ENCODE measurements at places on chromosomes 3 and 15.

GRCh38 chr3:178320456-178321351 lies 215.5 kb upstream of the KCNMB2 start:
- peak; percentile 90 for DNase-seq

- no peak for DNase-seq
These were observed 12.6 kb downstream of the KPNA1 start for GRCh38 chr3:122502139-122502538.

- peak; percentile 66 for DNase-seq
These were observed 74.1 kb upstream of the MITF start for GRCh38 chr3:69665026-69665737.

DNA sequence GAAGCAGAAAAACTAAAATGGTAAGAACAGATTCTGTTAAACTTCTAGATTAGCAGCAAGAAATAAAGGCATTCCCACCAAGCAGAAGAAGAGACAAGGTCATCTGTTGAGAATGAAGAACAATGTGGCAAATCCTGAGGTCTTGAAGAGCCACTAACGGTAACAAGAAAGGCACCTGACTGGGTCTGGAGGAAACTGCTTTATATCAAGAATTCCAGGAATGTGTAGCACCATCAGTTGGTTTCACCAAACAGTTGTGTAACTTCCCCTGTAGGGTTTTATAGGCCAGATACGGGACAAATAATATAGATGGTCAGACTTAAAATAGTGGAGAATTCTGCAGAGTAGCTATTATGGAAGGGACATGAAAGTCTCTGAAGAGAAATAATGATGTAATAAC lies 57.3 kb downstream of the ACAP2 start:
- DNase-seq: no peak

DNA sequence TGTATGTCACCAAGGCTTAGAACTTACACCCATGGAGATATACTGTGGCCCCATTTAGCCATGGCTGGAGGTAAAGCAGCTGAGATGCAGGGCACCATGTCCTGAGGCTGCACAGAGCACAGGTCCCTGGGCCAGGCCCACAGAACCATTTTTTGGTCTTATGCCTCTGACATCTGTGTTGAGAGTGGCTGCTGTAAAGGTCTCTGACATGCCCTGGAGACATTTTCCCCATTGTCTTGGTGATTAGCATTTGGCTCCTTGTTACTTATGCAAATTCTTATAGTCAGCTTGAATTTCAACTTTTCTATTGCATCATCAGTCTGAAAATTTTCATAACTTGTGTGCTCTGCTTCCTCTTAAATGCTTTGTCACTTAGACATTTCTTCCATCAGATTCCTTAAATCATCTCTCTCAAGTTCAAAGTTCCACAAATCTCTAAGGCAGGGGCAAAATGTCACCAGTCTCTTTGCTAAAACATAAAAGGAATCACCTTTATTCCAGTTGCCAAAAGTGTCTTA lies 701.3 kb downstream of the EPHA3 start:
- no peak for DNase-seq

DNA sequence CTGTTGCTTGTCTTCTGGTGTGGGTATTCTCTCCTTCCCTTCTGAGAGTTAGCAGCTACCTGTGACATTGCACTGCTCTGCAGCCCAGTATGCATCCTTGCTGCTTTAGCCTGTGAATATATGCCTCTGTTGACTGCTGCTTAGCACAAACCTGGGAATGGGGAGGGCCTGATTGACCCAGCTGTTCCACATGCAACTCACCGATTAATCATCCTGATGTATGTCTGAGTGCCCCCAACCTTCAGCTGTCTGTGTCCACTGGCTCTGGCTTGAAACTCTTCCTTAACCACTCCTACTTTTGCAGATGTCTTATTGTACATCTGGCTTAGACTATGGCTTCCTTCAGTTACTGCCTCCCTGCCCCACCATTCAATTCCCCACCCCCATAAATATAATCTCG lies 119.1 kb downstream of the RASA2 start:
- DNase-seq: peak; percentile 21

DNA sequence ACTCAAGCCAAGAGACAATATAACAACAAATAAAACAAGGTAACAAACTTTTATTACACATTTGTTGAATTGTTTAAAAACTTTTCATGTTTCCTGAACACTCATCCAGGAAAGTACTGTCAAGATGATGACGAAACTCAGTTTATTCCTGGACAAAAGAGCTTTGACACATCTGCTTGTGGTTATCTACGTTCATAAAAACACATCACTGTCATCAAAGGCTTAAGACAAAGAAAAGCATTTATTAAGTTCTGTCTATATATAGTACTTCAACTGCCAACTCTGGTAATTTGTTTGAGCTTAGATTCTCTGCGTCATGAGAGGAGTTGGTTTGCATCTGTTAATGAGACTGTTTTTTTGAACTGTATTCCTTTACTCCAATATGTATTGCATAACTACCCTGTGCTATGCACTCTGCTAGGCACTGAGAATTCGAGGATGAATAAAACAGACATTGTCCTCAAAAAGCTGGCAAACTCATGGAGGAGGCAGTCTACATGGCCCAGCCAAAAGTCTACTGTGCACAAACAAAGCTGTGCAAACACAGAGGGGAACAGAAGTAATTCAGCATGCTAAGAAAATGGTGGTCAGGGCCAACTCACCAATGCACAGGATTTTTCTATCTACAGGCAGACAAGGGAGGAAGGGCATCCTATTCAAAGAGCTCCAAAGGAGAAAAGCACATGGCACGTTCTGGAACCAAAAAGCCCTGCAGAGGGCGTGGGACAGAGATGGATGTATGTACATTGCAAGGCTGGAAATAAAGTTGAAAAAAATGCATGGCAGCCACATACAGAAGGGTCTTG lies 21.5 kb downstream of the PLD1 start:
- peak; percentile 84 for DNase-seq

DNA sequence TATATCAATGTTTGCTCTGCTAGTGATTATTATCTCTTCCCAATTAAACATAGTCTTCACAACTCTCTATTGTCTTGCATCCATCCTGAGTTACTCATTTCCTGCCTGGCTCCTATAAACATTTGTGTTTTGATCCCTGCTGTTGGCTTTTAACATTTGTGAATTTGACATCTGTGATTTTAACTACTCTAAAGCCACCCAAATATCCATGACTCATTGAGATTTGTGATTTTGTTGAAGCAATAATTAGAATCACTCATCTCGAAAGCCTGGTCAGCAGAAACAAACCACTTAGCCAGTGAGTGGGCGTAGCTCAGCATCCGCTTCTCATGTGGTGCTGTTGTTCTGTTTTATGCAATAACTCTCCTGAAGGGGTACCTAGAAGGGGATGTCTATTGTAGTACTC lies 174.3 kb upstream of the ZBTB20 start:
- peak; percentile 61 for DNase-seq

DNA sequence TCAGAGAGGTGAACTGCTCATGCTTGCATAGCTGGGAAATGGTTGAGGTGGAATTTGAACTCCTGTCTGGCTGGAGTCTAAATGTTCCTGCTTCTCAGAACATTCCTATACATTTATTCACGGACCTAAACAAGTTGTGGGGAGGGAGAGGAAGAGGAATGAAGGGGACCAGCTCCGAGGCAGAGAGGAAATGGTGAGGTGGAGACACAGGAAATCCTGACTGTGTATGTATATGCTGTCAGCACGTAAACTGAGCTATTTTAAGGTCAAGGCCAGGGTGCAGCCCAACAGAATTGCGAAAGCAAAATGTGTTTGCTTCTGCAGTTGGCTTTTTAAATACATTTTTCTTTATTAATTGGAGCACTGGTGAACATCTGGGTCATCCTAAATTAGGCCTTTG lies 74.1 kb upstream of the POMGNT2 start:
- no peak for DNase-seq

DNA sequence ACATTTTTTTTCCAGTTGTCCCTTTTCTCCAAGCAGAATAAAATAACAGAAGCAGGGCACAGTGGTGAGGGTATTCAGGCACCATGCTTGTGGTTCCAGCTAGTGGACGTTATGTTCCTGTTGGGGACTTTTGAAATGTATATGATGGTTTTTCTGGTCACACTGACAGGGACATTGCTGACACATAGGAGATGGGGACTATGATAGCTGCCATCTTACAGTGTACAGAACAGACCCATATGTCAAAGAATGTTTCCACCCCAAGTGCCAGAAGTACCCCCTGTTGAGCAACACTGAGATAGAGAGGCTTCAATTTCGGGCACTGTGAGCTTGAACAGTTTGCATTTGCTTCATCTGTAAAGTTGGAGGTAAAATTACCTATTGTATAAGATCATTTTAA lies 38.6 kb downstream of the MCTP2 start:
- DNase-seq: no peak

GRCh38 chr15:72912996-72913395 lies 129.4 kb upstream of the ADPGK start:
- DNase-seq: no peak

GRCh38 chr3:190193210-190193609 lies 72.5 kb upstream of the P3H2 start:
- no peak for DNase-seq

GRCh38 chr15:48062148-48062872 lies 58.5 kb upstream of the SLC24A5 start:
- DNase-seq: no peak

GRCh38 chr15:89851673-89852341 lies 37.2 kb upstream of the ANPEP start:
- no peak for DNase-seq

GRCh38 chr3:40187945-40188344 lies 121.6 kb upstream of the EIF1B start:
- DNase-seq: no peak

DNA sequence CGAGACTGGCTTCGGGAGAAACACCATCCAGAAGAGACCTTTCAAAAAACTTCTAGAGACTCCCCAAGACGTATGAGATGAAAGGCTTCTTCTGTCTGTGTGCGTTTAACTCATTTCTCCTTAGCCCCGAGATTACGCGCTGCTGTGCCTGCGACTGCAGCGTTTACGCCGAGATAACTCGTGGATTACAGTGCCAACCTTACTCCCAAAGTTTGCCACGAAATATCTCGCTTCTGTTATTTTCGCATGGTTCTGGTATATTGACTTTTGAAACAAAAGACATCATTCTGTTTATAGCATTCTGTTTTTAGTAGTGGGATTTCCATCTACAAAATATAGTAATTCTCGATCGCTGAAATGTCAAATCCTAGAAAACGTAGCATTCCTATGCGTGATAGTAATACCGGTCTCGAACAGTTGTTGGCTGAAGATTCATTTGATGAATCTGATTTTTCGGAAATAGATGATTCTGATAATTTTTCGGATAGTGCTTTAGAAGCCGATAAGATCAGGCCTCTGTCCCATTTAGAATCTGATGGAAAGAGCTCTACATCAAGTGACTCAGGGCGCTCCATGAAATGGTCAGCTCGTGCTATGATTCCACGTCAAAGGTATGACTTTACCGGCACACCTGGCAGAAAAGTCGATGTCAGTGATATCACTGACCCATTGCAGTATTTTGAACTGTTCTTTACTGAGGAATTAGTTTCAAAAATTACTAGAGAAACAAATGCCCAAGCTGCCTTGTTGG lies 467 bp downstream of the PGBD4 start:
- no peak for DNase-seq

- no peak for DNase-seq
These were observed 148.8 kb downstream of the LEKR1 start for GRCh38 chr3:156974931-156975330.

DNA sequence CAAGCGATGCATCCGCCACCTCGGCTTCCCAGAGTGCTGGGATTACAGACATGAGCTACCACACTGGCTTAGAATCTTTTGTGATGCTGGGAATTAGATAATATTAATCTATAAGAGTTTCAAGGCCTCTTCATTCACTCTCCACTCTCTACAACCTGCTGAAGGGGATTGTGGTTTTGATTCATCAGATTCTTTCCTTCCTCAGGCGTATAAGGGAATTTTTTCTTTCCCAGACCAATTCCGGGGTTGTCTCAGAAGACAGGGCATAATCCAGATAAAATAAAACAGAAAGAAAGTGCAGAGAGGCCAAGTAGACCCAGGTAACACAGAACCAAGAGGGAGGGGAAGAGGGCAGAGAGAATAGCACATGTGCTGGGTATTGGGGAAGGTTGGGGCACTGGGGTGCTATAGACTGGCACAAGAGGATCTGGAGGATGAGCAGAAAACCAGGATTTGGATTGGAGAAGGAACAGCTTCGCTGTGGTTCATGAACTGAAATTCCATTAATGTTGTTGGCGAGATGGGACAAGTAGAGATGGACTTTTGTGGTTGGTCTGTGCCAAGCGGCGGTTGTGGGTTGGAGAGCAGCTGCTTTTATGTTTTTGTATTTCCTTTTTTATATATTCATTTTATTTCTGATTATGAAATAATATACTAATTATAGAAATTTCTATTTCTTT lies 12.8 kb downstream of the ARL6IP5 start:
- DNase-seq: peak; percentile 96

GRCh38 chr3:31227131-31227562 lies 305.6 kb upstream of the STT3B start:
- DNase-seq: no peak

- no peak for DNase-seq
These were observed 23.1 kb downstream of the DCLK3 start for GRCh38 chr3:36741285-36741684.

DNA sequence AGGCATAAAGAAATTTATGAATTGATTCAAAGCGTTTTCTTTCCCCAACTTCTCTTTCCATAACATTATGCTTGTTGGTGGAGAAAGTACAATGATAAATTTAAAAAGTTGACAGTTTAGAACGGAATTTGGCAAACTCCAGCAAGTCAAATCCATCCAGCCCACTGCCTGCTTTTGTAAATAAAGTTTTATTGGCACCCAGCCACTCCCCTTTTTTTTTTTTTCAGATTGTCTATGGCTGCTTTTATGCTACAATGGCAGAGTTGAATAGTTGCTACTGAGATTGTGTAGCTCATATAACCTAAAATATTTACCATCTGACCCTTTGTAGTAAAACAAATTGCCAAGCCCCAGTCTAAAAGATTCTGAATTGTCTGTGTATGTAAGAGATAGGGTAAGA lies 112.8 kb upstream of the RBMS3 start:
- DNase-seq: no peak

- DNase-seq: no peak
These were observed 179.5 kb downstream of the WNT5A start for GRCh38 chr3:55307622-55308021.

DNA sequence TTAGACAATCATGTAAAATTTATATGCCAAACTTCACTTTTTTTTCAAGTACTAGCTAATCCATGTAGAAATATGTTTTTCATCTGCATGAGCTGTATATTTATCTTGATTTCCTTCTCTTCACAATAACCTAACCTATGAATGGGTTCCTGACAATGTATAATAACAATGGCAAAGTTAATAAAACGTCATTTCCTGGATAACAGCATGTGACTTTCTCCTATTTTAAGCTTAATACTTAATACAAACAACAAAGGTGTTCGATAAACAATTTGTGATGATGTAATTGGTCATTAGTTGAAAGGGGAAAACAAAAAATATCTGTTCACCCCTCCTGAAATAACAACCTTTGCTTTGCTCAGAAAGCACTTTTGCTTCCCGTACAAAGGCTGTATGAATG lies 20.4 kb downstream of the CD200 start:
- DNase-seq: no peak

GRCh38 chr3:197539651-197540051 lies 16.1 kb downstream of the BDH1 start:
- DNase-seq: no peak

- DNase-seq: no peak
These were observed 42.6 kb upstream of the ACKR4 start for GRCh38 chr3:132554437-132554836.

Measured in myocyte (in vitro differentiated cells).